Stimulated activated CD8-positive, alpha-beta memory T cell treated with anti-CD3 and anti-CD28 coated beads, Interleukin-12 subunit alpha, Interleukin-12 subunit beta, amount 100 ng/mL, for 4 hours (primary cell): ENCODE measurements at places on chromosomes 5 and 9.

DNA sequence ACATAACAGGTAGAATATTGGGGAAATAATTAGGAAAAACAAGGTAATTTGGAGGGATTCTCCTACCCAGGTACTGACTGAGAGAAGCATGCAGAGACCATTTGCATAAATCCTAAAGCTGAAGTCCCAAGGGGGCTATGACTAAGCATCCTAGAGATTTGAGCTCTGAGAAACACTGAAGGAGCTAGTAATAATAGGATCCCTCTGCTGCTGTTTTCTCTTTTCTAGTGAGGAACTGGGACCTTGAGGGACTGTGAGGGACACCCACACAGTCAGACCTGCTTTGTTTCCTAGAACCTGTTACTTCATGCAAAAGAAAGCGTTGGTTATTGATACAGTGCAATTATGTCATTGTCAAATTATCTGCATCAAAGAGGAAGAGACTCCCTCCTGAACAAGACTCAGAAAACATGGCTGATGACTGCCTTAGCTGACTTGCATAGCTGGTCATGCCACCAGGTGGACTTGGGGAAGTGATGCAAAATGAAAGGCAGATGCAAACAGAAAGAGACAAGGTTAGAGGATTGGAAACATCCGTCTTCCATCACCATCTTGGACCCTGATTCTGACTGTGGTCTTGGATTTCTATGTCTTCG, 335.4 kb downstream of the NTRK2 start:
- DNase-seq = no peak

DNA sequence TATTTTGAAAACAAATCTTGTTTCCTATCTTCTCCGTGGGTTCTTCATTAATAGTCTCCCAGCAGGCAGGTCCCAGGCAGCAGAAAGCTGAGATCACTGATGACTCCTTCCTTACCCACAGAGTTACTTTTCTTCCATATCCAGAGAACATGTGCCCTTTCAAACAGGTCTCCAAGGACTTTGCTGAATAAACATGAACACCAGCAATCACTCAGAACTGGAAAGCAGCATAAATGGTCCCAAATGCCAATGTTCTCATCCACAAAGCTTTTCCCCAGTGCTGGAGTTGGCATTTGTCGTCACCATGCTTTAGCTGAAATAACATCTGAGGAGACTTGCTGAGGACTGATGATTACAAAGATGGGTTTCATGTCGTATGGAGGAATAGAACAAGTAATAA, 134.0 kb downstream of the YIPF5 start:
- no peak for DNase-seq

GRCh38 chr5:157524887-157525286, 50.7 kb downstream of the ADAM19 start:
- no peak for DNase-seq

GRCh38 chr9:99459919-99460318, 237.8 kb downstream of the SEC61B start:
- no peak for DNase-seq

DNA sequence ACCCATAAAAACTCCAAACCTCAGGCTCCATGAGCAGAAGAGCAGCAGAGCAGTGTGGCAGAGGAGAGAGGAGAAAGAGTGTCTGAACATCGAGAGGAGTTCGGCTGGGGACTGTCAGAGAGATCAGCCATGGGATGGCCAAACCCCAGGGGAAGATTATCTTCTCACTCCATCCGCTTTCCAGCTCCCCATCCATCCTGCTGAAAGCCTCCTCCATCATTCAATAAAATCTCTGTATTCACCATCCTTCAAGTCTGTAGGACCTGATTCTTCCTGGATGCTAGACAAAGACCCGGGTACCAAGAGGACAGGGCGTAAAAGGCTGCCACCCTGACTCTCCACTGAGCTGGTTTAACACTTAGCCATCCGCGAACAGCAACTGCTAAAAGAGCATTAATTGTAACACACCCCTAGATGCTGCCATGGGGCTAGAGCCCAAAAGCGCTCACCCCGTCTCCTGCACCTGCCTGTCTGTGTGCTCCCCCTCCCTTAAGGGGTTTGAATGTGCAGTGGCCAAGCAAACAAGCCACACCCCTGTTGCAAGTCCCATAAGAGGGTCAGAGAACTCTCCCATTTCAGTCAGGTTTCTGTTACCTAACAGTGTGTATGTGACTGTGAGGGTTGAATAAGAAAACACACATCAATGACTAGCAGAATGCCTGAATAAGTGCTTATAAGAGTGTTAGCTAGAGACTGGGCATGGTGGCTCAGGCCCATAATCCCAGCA, 13.9 kb upstream of the SELENOP start:
- no peak for DNase-seq

DNA sequence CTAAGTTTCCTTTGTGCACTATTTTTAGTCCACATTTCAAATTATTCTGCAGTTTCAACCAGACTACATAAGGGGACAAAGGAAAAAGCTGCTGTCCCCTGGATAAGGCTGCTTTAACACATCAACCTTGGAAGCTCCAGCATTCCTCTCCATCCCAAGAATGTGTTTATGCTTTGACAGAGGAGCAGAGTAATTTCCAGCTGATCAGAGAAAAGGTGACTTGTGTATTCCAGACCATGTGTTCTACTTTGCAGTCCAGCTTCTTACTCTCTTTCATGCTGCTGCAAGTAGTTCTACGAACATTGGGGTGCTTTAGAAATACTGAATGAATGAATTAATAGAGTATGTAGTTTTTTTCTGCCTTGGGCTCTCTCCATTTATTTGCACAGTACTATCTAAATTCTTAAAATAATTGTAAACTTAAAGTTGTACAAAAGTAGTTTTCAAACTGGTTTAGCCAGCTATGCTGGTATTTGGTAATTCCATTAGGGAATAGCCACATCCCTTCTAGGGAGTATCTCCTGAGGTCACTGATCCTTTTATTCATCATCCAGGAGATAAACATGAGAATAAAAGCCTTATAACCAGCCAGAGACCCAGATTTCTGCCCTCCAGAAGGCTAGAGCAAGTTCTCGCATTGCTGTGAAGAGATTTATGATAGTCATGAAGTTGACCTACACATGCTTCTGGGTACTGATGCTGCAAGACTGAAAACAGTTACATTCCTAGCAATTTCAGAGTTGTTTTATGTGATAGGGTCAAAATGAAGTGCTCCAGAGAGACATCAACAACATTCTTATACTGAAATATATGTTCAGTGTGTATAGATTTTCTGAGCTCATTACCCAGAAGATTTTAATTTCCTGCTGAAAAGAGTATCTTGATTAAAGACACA, 215.2 kb downstream of the COMMD10 start:
- DNase-seq = no peak

GRCh38 chr5:88672644-88673252, 210.2 kb downstream of the MEF2C start:
- no peak for DNase-seq

DNA sequence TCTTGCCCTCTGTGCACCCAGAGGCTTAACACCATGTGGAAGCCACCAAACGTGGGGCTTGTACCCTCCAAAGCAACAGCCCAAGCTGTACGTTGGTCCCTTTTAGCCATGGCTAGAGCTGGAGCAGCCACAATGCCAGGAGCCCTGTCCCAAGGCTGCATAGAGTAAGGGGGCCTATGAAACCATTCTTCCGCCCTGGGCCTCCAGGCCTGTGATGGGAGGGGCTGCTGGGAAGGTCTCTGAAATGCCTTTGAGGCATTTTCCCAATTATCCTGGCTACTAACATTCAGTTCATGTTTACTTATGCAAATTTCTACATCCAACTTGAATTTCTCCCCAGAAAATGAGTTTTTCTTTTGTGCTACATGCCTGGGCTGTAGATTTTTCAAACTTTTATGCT, 33.8 kb downstream of the CHSY3 start:
- DNase-seq = no peak

- DNase-seq = no peak
These were observed 142.1 kb downstream of the AGTPBP1 start for GRCh38 chr9:85599540-85600105.

GRCh38 chr5:150061538-150061995, 24.8 kb downstream of the CSF1R start:
- DNase-seq = no peak

- DNase-seq = no peak
These were observed 53.3 kb upstream of the SPATA31D4 start for GRCh38 chr9:81874931-81875330.

GRCh38 chr9:110087605-110088004, 120.4 kb downstream of the C9orf152 start:
- no peak for DNase-seq

GRCh38 chr5:168992687-168993086, 308.3 kb downstream of the SLIT3 start:
- no peak for DNase-seq
